ENCODE measurements at places on chromosomes 12 and 14.

- DNase-seq, result no peak
Observed at GRCh38 chr12:7361265-7361664, 57.4 kb downstream of the ACSM4 start.

GRCh38 chr12:2266666-2267620 lies 214.2 kb downstream of the CACNA1C start:
- DNase-seq, result no peak

DNA sequence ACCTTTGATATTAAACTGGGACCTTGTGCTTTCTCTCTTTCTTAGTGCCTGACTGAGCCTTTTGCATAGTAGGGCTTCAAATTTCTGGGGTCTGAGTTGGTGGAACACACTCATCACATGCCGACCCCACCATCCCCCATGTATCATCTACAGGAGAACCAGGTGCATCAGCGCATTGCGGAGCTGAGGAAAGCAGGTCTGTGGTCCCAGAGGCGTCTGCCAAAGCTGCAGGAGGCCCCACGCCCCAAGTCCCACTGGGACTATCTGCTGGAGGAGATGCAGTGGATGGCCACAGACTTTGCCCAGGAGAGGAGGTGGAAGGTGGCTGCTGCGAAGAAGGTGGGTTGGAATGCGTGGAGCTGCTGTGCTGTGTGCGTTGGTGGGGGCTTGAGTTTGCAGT lies 37.8 kb downstream of the EP400 start:
- DNase-seq, result no peak

- no peak for DNase-seq
Observed at GRCh38 chr12:127273626-127274025, 993.3 kb upstream of the TMEM132C start.

DNA sequence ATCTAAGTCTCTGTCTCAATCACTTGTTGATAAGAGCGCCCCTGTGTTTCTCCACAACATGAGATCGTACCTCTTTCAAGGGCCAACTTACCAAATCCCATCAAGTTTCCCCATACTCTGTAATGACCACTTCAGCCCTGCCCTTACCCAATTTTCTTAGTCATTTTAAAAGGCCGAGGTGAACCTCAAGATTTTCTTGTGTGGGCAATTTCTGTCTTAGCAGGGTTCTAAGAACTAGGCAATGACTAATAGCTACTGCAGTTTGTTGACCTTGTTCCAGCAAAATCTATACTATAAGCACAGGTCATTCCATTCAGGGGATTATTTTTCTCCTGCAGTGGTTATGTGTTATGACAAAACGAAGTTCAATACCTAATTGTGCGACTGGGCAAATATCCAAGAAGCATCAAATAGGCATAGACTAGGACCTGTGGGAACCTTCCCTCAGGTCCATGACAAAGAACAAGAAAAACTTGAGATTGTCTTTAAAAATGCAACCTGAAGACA lies 359.8 kb downstream of the PCNX1 start:
- DNase-seq, result no peak

- DNase-seq, result no peak
Observed at GRCh38 chr14:85852906-85853305, 323.0 kb downstream of the FLRT2 start.

- DNase-seq, result no peak
Observed at GRCh38 chr14:68333262-68333661, 459.6 kb downstream of the ZFP36L1 start.

DNA sequence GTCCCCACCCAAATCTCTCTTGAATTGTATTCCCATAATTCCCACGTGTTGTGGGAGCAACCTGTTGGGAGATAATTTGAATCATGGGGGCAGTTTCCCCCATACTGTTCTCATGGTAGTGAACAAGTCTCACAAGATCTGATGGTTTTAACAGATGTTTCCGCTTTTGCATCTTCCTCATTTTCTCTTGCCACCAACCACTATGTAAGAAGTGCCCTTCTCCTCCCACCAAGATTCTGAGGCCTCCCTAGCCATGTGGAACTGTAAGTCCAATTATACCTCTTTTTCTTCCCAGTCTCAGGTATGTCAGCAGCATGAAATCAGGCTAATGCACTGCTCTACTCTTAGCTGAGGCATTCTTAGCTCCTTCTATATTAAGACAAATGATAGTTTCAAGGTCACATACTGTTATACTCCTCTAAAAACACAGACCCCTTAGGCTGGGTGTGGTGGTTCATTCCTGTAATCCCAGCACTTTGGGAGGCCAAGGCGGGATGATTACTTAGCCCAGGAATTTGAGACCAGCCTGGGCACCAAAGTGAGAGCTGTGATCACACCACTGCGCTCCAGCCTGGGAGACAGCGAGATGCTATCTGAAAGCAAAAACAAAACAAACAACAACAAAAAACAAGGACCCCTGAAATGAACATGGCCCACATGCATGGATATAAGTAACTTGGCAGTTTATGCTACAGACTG lies 3.6 kb downstream of the SCAF11 start:
- no peak for DNase-seq

DNA sequence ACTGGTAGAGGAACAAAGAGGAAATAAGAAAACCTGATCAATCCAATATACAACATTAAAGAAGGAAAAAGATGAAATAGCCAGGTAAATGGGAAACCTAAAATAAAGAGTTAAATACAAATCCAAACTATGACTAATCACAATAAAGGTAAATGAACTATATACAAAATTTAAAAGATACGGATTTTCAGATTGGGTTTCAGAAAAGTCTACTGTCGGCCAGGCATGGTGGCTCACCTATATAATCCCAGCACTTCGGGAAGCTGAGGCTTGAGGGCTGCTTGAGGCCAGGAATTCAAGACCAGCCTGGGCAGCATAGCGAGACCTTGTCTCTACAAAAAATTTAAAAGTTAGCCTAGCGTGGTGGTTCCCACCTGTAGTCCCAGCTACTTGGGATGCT lies 39.9 kb upstream of the CHGA start:
- DNase-seq, result no peak

- no peak for DNase-seq
Observed at GRCh38 chr14:101230851-101231550, 327.5 kb upstream of the RTL1 start.

- DNase-seq, result no peak
Observed at GRCh38 chr12:60308366-60308991, 712.6 kb downstream of the SLC16A7 start.

GRCh38 chr14:103142026-103142425 lies 18.8 kb downstream of the TNFAIP2 start:
- no peak for DNase-seq

DNA sequence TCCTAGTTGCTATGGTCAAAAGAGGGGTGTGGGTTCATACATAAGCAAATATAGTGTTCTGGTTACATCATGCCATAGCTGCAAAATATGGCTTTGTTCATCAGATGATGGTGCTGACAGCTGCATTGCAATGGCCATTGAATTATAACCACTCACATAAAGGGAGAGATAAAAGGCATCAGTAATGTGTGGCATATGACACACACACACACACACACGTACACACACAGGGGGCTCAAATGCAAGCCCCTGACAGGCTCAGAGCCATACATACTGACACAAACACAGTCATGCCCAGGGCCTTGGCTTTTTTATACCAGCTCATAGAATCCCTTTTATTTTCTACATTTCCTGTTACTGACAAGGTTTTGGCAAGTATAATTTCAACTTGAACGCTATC lies 698.9 kb downstream of the BCL11B start:
- no peak for DNase-seq

GRCh38 chr14:100033347-100034075 lies 31.7 kb upstream of the EVL start:
- no peak for DNase-seq

- no peak for DNase-seq
Observed at GRCh38 chr12:109056891-109057290, 4.5 kb downstream of the USP30 start.

- DNase-seq, result no peak
Observed at GRCh38 chr12:124770728-124771127, 92.9 kb downstream of the SCARB1 start.

DNA sequence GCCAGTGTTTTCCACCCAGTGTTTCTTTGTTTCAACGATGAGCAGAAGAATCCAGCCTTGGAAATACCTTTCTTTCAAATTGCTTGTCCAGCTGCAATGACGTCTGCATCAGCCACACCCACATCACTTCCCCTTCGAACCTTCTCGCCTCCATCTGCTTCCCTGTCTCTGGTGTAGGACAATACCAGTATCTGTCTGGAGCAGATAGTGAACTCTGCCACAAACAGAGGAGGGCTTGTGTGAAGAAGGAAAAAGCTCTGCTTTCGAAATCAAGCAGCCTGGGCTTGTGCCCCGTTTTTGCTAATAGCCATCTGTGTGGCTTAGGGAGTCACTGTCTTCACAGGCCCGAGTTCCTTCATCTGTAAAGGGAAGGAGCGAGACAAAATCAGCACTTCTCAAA lies 415.4 kb downstream of the ZFP36L1 start:
- no peak for DNase-seq

DNA sequence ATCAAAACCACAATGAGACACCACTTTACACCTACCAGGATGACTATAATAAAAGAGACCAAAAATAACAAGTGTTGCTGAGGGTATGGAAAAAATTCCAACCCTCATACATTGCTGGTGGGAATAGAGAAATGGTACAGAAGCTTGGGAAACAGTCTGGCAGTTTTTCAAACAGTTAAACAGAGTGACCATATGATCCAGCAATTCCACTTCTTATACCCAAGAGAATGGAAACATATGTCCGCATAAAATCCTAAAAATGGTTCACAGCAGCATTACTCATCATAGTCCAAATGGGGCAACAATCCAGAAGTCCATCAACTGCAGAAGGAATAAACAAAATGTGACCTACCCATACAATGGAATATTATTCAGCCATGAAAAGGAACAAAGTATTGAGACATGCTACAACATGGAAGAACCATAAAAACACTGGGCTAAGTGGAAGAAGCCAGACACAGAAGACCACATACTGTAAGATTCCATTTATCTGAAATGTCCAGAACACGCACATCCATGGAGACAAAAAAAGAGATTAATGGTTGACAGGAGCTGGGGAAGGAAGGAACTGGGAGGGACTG lies 44.5 kb downstream of the CHGA start:
- no peak for DNase-seq

GRCh38 chr14:27236601-27237000 lies 638.8 kb upstream of the NOVA1 start:
- no peak for DNase-seq

GRCh38 chr14:104020471-104020870 lies 65.0 kb upstream of the ASPG start:
- DNase-seq, result no peak

GRCh38 chr14:41349289-41349910 lies 257.3 kb upstream of the LRFN5 start:
- no peak for DNase-seq

GRCh38 chr12:42804928-42805327 lies 215.4 kb upstream of the PRICKLE1 start:
- DNase-seq, result no peak

GRCh38 chr14:30291216-30291615 lies 267.7 kb upstream of the G2E3 start:
- no peak for DNase-seq

GRCh38 chr14:79137045-79137430 lies 966.9 kb downstream of the NRXN3 start:
- no peak for DNase-seq

GRCh38 chr14:55777877-55778276 lies 197.9 kb downstream of the KTN1 start:
- DNase-seq, result no peak

GRCh38 chr12:26277506-26278246 lies 82.3 kb downstream of the SSPN start:
- no peak for DNase-seq

- no peak for DNase-seq
Observed at GRCh38 chr12:31687101-31687527, 27.6 kb downstream of the ETFBKMT start.

- no peak for DNase-seq
Observed at GRCh38 chr14:75835156-75835725, 146.6 kb downstream of the TGFB3 start.

DNA sequence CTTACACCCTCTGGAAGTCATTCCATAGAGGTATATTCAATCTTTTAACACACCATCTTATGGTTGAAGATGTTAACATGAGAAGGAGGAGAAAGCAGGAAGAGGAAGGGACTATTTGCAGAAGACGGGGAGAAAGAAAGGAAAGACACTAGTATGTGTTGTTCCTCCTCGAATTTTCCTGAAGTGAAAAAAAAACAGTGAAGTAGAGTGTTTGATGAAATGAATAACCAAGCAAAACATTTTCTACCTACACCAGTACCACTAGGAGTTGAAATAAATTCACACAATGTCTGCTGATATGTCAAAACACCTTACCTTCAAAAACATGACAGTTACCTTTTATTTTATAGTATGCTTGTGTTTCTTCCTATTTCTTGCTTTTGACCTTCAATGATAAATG lies 1.4 kb upstream of the CNOT2 start:
- DNase-seq, result no peak

- DNase-seq, result no peak
Observed at GRCh38 chr12:47938093-47938492, 25.3 kb upstream of the TMEM106C start.

- DNase-seq, result peak; percentile 19
Observed at GRCh38 chr14:24277606-24278321, 6.4 kb upstream of the RABGGTA start.

- DNase-seq, result no peak
Observed at GRCh38 chr12:54038871-54039414, 6.1 kb downstream of the HOXC5 start.

GRCh38 chr12:132444957-132445883 lies 44.7 kb upstream of the FBRSL1 start:
- DNase-seq, result peak; percentile 76

DNA sequence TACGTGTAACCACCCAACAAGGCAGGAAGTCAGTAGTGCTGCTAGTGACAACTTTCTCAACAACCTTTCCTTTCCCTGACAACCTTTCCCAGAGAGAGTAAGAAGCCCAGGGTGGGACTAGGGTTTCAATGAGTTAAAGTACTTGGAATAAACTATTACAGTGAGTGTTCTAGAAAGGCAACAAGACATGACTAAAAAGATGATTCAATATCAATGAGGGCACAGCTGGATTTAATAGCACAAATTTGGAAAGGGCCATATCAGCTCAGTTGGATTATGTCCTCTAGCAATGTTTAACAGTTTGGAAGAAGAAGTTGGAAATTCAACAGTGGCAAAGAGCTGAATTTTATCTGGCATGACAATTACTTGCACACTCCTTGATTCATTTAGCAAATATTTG lies 90.4 kb upstream of the GRIN2B start:
- DNase-seq, result no peak

- DNase-seq, result no peak
Observed at GRCh38 chr12:113506867-113507266, 35.2 kb upstream of the LHX5 start.

GRCh38 chr14:96069421-96069820 lies 30.3 kb downstream of the C14orf132 start:
- DNase-seq, result no peak

Data from stimulated activated CD4-positive, alpha-beta T cell treated with anti-CD3 and anti-CD28 coated beads, Interleukin-4, amount 100 ng/mL, for 1 hour (primary cell).